ENCODE measurements at places on chromosomes 16 and 17. TPM values are rescaled to one million over a fixed set of nuclear protein-coding genes. Genes with fewer than 3 reads are reported as not detected.

GRCh38 chr17:40522250-40522960 is 21.0 kb upstream of the TNS4 start:
- peak overlapping the region; percentile 50 for H3K4me3 ChIP-seq
- H3K27ac ChIP-seq, result peak overlapping the region; percentile 23
- peaks cover 84% of the 10 kb centered on the region for H3K36me3 ChIP-seq
- DNase-seq, result no peak

DNA sequence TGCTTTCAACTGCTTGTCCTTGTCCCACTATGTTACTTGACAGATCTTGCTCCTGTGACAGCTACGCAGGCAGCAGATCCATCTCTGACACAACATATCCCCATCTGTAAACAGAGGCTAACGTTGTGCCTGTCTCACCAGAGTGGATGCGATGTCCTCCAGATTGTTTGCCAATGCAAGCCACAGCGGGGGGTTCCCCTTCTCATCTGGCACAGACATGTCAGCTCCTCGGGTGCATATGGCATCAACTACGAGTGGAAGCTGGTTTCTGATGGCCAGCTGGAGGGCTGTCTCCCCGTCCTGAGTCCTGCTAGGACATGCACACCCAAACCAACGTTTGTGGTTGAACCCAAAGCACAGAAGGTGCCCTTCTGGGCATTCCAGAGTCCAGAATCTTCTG is 39.0 kb downstream of the CYB5D2 start:
- no peak overlapping the region for H3K27ac ChIP-seq
- peaks cover 21% of the 10 kb centered on the region for H3K4me1 ChIP-seq
- no peaks in the 10 kb centered on the region for H3K27me3 ChIP-seq
- no peak for DNase-seq
- H3K36me3 ChIP-seq, result peaks cover 73% of the 10 kb centered on the region
- no peak overlapping the region for H3K4me3 ChIP-seq

GRCh38 chr16:58299757-58300349 is 5.0 kb upstream of the PRSS54 start:
- H3K36me3 ChIP-seq, result no peaks in the 10 kb centered on the region
- peaks cover 12% of the 10 kb centered on the region for H3K27me3 ChIP-seq
- DNase-seq, result peak; percentile 78
- H3K27ac ChIP-seq, result no peak overlapping the region
- H3K4me3 ChIP-seq, result no peak overlapping the region

DNA sequence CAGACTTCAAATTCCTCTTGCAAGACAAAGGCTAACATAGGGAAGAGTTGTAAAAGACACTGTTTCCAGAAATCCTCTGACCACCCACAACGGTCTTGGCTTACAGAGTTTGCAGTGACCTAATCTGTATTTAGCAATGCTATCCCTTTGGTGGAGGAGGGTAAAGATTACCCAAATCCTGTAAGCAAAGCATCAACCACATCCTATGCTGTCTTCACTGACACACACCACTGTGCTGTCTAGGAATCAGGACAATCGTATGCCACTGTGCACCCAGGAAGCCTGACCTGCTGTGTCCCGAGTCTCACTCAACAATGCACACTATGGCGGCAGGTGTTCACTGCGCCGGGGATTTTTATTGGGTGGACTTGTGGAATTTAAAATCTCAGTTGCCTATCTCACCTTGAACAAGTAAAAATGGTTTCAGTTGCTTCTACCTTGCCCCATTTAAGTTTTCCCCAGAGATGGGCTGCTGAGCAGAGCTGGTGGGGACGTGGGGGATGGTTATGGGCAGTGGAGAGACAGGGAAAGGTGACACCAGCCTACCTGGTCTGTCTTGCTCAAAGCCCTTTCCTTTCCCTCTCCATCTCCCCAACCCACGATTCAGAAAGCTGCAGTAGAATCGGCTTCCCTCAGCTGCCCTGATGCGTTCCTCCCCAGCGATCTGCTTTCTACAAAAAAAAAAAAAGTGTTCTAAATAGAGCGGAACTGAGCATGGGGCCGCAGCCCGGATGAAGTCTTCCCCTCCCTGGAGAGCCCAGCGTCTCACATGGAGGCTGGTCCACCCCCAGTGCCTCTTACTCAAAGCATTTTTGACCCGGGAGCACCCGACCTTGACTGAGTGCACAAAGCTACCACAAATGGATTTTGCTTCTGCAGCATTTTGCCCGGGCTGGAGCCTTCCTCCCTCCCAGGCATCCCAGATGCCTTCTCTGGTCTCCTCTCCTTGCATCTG is 271.5 kb downstream of the SOX9 start:
- H3K27ac ChIP-seq, result no peak overlapping the region
- no peaks in the 10 kb centered on the region for H3K36me3 ChIP-seq
- H3K4me1 ChIP-seq, result no peaks in the 10 kb centered on the region
- H3K27me3 ChIP-seq, result no peaks in the 10 kb centered on the region

DNA sequence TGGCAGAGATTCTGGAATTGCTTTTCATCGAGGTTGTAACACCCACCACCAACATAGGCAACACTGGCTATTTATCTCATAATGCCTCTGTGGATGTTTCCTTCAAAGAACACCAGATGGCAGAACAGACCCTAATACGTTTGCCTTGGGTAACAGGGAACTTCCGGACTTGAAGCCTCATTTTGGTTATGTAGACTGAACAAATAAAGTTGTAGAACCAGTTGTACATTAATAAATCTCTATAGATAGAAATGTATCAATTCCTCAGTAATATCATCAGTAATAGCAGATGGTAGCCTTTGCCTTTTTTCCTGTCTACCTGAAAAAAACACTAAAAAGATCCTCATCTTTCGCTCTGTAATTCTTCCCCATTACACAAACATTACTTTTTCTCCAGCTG is 25.9 kb upstream of the APOH start:
- no peaks in the 10 kb centered on the region for H3K27me3 ChIP-seq
- H3K36me3 ChIP-seq, result no peaks in the 10 kb centered on the region
- H3K4me1 ChIP-seq, result peaks cover 15% of the 10 kb centered on the region
- H3K27ac ChIP-seq, result peak overlapping the region; percentile 52
- H3K4me3 ChIP-seq, result peak overlapping the region; percentile 66

SLC52A1 gene
- 0.14 TPM for total RNA-seq

DNA sequence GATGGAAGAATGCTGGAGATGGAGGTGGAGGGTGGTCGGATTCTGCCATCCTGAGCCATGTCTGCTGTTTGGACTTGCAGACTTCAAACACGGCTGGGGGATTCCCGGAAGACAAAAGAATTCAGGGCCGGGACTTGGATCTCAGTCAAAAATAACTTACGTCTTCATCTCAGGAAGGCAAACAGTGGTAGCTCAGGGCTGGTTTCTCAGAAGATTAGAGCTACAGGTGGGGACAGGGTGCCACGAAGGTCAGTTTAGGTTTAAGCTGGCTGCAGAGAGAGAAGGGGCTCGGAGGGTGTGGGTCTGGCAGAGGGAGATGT is 4.3 kb upstream of the RHBDL3 start:
- H3K27me3 ChIP-seq, result peaks cover 72% of the 10 kb centered on the region
- H3K36me3 ChIP-seq, result no peaks in the 10 kb centered on the region
- DNase-seq, result no peak
- no peak overlapping the region for H3K27ac ChIP-seq
- H3K4me1 ChIP-seq, result peaks cover 7% of the 10 kb centered on the region

NPIPA3 gene
- 3.3 TPM for total RNA-seq

DNA sequence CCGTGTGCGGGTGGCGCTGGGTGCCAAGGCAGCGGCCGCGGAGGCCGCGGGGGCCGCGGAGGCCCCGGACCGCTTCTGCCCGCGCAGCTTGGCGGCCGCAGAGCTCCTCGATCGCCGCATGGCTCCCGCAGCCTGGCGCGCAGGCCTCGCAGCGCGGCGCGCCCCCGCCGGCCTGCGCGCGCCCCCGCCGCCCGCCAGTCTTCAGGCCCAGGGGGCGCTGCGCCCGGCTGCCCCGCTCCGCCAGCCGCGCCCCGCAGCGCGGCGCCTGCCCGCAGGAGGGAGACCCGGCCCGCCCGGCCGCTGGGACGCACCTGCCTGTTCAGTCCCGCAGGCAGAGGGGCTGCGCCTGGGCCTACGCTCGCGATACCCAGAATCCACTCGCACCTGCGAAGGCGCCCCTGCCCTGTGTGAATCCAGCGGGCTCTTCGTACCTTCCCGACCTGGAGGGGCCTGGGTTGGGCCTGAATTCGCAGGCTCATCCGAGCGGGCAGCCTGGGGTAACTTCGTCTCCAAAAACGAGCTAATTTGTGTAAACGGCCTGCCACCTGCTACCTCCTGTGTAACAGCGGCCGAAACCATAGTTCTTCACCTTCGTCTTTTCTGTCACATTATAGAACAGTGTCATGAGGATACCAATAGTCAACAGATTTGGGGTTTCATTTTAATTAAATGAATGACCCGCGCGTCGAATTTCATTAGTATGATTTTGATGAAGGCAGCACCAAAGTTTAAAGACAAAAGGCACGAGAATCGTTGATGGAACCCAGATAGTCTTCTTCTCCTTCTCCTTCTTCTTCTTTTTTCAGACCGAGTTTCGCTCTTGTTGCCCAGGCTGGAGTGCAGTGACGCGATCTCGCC is at the start of gene CENPV:
CENPV (minus strand) TSS at position 153 of the 858 bp plus-strand sequence; CDS start at position 120, 33 bp downstream.
- peak within 1 kb of the TSS; percentile 84 for H3K27ac ChIP-seq
- peaks cover 14% of the 10 kb centered on the region for H3K4me1 ChIP-seq
- peak; percentile 89 for DNase-seq
- peaks cover 4% of the 10 kb centered on the region for H3K36me3 ChIP-seq

DNA sequence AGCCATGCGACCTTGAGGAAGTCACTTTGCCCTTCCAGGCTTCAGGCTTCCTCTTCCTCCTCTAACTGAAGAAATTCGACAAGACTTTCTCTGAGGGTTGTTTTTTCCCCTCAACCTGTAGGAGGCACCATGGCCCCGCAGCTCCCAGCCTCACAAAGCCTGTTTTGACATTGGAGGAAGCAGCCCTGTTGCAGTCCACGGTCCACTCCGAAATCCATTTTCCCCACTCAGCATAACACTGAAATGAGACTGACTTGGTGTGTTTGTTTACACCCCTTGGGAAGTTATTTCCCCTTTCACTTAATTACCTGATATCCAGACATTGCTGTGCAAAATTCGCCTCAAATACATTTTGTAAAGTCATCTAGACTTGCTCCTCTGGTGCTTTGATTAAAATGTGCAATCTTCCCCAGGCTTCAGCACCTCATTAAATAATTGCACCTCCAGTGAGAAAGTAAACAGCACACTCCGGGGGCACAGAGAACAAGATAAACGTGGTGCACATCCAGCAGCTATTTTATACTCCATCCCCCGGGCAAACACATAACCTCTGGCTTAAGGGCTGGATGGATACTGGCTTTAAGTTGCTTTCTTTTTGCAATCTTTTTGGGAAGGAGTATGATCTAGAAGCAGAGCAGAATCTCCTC is 41.4 kb upstream of the PIRT start:
- no peak overlapping the region for H3K4me3 ChIP-seq
- H3K4me1 ChIP-seq, result no peaks in the 10 kb centered on the region
- no peaks in the 10 kb centered on the region for H3K27me3 ChIP-seq

PDIA2 gene
- not detected for total RNA-seq

GRCh38 chr16:66212428-66212827 is 154.1 kb upstream of the CDH5 start:
- no peaks in the 10 kb centered on the region for H3K36me3 ChIP-seq
- H3K4me1 ChIP-seq, result no peaks in the 10 kb centered on the region
- no peak overlapping the region for H3K27ac ChIP-seq
- no peak for DNase-seq

SLC16A11 gene
- 0.40 TPM for total RNA-seq

GRCh38 chr16:89700649-89701424 is 668 bp downstream of the SPATA2L start:
- no peaks in the 10 kb centered on the region for H3K27me3 ChIP-seq
- peak overlapping the region; percentile 86 for H3K4me3 ChIP-seq
- DNase-seq, result peak; percentile 88
- H3K4me1 ChIP-seq, result peaks cover 15% of the 10 kb centered on the region

GRCh38 chr17:5706577-5707210 is 122.4 kb upstream of the NLRP1 start:
- no peak overlapping the region for H3K4me3 ChIP-seq
- H3K4me1 ChIP-seq, result no peaks in the 10 kb centered on the region
- DNase-seq, result peak; percentile 83
- H3K36me3 ChIP-seq, result no peaks in the 10 kb centered on the region

DNA sequence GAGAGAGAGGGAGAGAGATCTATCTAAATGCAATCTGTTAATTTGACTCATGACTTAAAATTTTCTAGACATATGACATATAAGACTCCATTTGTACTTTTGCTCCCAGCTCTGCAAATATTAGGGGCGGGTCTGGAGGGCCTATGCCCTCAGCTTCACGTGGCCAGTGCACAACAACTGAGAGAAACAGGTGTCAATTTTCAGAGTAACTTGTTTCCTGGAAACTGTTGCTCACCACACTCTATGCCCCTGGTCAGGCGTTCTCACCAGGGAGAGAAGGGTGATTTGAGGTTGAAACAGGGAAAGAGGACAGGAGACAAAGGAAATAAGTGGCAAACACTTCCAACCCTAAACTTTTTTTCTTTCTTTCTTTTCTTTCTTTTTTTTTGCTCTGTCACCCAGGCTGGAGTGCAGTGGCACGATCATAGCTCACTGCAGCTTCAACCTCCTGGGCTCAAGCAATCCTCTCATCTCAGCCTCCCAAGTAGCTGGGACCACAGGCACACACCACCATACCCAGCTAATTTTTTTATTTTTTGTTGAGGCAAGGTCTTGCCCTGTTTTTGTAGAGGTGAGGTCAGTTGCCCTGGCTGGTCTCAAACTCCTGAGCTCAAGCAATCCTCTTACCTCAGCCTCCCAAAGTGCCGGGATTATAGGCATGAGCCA is 270.0 kb downstream of the SLC39A11 start:
- peaks cover 31% of the 10 kb centered on the region for H3K36me3 ChIP-seq
- peaks cover 5% of the 10 kb centered on the region for H3K4me1 ChIP-seq
- no peak overlapping the region for H3K4me3 ChIP-seq
- no peaks in the 10 kb centered on the region for H3K27me3 ChIP-seq
- H3K27ac ChIP-seq, result no peak overlapping the region

- no peak for DNase-seq
- H3K4me3 ChIP-seq, result no peak overlapping the region
- H3K36me3 ChIP-seq, result no peaks in the 10 kb centered on the region
- H3K27ac ChIP-seq, result no peak overlapping the region
- H3K4me1 ChIP-seq, result no peaks in the 10 kb centered on the region
- no peaks in the 10 kb centered on the region for H3K27me3 ChIP-seq
These were observed 318.1 kb upstream of the GOT2 start for GRCh38 chr16:59052231-59052630.

- no peaks in the 10 kb centered on the region for H3K36me3 ChIP-seq
- no peak overlapping the region for H3K27ac ChIP-seq
- peaks cover 36% of the 10 kb centered on the region for H3K4me1 ChIP-seq
- H3K4me3 ChIP-seq, result no peak overlapping the region
- no peak for DNase-seq
These were observed 11.9 kb upstream of the GSDMA start for GRCh38 chr17:39950871-39951348.

SAMD14 gene
- total RNA-seq, result 1.0 TPM

DNA sequence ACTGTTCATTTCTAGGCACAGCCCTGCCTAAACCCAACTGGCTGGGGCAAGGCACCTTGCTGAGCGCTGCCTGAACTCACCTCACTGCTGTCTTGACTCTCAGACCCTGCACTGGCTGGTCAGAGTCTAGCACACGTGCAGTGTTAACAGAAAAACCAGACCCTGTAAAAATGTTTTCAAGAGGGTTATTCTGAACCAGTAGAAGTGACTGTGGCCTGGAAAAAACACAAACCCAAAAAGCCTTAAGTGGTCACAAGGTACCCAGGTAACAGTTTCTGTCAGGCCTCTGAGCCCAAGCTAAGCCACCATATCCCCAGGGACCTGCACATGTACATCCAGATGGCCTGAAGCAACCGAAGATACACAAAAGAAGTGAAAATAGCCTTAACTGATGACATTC is 6.1 kb upstream of the EIF4A3 start:
- no peaks in the 10 kb centered on the region for H3K27me3 ChIP-seq
- H3K4me1 ChIP-seq, result peaks cover 12% of the 10 kb centered on the region
- H3K27ac ChIP-seq, result no peak overlapping the region
- no peak overlapping the region for H3K4me3 ChIP-seq

SULT1A4 gene
- total RNA-seq, result 2.7 TPM

DBF4B gene
- total RNA-seq, result 25.7 TPM

Measured in activated CD4-positive, alpha-beta T cell treated with anti-CD3 and anti-CD28 coated beads, Interleukin-2, amount 10 ng/mL, durations not matched to agents 24 days and 14 days (primary cell).